Chondrocyte (in vitro differentiated cells): ENCODE measurements at places on chromosomes 6 and 20.

DNA sequence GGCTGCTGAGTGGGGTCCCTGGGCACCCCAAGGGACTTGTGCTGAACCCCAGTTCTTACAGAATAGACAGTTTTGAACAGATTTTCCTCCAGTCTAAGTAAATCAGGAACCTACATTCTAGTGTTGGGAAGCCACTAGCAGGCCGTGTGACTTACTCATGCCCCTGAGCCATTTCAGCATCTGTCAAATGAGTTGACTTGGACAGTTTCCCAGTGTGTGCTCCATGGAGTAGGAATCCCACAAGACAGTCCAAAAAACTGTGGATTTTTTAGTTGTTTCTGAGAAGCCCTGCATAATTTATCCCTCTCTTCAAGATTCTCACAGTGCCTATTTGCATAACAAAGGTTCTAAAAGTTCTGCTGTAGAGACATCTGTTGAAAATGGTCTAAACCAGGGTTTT is 2.1 kb downstream of the GABRR2 start:
- DNase-seq, result no peak

DNA sequence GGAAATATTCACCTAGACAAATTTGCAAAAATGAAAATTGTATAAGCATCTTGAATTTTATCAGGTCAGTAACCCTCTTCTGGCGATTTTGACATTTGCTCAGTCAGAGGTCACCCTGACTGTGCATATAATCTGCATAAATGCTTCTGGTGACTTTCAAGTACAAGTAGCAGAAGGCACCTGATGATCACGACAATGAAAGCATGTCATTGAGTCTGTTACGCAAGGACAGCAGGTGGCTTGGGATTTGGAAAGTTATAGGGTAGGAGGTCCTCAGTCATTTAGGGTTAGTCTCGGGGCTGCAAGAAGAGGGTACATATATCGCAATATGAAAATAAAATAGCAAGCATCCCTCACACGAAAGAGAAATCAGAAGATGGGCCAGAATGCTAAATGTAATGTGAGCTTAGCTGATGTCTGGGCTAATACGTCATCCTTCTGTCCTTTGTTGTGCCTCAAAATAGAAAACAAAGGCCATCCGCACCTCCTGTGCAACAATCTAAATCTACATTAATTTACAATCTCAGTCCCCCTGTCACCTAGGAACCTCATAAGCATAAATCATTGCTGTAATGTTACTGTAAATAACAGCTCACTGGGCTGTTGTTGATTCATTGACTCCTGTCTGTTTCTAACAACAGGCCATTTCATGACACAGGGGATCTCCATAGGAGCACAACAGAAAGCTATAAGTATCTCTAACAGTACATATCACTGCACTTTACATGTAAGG is 155.2 kb upstream of the RSPO3 start:
- DNase-seq, result no peak

- no peak for DNase-seq
Measured at GRCh38 chr6:61606500-61606899, 679.5 kb downstream of the KHDRBS2 start.

DNA sequence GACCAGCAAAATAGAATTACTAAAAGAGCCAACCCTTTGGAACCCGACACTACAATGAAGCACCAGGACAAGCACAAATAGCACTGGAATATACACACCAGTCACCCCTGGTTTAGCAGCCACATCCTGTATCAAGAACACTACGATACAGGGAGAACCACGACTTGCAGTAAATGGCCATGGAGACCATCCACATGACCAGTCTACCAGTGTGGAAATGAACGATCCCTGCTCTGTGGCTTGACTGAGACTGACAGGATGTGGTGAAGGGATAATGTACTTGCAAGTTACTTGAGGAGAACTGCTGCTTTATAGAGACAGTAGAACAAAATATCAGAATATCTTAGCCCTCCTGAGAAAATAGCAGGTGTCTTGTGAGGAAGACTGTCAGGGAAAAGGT is 169.6 kb downstream of the COL9A1 start:
- no peak for DNase-seq

DNA sequence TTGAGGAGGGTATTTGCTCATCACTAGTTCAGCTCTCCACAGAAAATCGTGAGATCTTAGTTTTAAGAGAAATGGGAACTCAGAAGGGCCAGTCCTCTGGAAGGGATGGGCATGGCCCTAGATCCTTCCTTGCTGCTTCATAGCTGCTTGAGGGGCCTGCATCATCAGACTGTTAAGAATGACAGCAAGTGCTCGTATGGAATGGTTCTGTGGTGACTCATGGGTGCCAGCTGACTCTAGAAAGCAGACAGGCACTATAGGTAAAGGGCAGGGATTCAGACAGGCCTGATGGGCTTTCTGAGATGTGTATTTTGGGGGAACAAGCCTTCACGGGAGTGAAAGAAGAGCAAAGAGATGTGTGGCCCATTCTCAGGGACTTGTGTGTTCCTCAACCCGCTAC is 90.8 kb downstream of the MYLK4 start:
- no peak for DNase-seq

GRCh38 chr6:166936079-166936787 is 20.1 kb downstream of the RNASET2 start:
- DNase-seq, result no peak
